Stimulated activated CD4-positive, alpha-beta T cell treated with anti-CD3 and anti-CD28 coated beads, Interleukin-4, amount 100 ng/mL, for 1 hour (primary cell): ENCODE measurements at places on chromosomes 5 and 9.
A peak's percentile ranks its signal among the peaks of the same experiment; 100 is the strongest.

DNA sequence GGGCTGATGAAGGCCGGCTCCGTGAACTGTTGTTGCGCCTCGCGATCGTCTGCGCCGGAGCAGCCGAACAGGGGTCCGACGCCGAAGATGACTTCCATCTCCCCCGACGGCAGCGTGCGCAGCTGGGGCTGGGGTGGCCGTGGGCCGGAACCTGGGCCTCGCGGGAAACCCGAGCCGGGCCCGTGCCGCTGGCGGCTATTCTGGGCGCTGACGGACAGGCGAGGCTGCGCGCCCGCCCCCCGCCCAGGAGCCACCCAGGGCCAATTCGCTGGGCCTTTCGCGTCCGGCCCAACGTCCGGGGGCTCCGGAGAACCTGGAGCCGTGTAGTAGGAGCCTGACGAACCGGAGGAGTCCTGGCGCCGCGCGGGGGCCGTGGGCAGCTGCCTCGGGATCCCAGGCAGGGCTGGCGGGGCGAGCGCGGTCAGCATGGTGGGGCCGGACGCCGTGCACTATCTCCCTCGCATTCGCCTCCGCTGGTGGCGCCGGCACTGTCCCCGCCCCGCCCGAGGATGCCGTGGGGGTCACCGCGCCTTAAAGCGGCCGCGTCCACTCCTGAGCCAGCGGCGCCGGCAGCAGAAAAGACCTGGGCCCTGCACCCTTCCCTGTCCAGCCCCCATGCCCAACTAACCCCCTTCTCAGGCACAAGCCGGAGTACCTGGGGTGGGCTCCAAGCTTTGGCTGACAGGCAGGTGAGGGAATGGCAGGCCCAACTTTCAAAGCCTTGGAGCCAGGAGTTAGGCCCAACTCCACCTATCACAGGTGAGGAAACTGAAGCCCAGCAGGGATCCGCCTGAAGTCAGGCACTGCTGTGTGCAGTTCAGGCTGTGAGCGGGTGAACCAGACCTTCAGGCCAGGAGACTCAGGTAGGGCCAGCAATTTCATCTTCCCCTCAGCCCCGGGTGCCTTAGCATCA is at the start of gene PROB1:
PROB1 (minus strand) TSS at position 451 of the 913 bp plus-strand sequence; CDS start at position 428, 23 bp downstream.
- DNase-seq = no peak

- peak; percentile 75 for DNase-seq
These were observed 116.8 kb downstream of the RGS3 start for GRCh38 chr9:113580041-113580953.

DNA sequence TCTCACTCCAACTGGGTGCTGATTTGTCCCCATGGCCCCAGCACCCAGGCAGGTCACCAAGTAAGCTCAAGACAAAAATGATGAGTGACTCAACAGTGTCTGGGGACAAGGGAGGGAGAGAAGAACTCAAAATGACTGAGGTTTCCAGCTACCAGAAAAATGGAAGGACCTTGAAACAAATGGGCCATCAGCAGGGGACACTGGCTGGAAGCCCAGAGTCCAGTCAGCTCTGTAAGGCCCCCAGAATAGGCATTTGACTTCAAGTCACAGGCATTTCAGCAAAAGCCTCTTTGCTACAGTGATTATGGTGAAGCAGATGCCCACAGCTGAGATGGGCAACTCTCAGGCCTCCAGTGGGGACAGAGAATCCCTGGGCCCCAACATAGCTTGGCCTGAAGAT is 139.0 kb upstream of the GABRP start:
- no peak for DNase-seq

- DNase-seq = no peak
These were observed 101.6 kb downstream of the RFK start for GRCh38 chr9:76292658-76293057.

- no peak for DNase-seq
These were observed 297.6 kb downstream of the CDH10 start for GRCh38 chr5:24347158-24347557.

DNA sequence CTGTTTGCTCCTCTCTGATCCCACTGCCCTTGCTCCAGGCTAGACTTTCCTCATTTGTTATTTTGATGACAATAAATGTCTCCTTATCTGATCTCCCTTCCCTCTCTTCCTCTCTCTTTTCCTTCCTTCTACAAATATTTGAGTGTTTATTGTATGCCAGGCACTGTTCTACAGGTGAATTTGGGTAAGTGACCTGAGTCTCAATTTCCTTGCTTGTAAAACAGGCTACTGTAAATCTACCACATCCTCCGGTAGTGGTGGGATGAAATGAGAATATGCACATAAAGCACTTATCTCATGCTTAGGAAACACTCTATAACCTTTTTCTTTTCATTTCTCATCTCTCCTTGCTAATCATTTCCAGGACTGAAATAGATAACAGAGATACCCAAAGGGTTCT is 86.4 kb downstream of the HMHB1 start:
- no peak for DNase-seq

- DNase-seq = no peak
These were observed 409.0 kb downstream of the PRR16 start for GRCh38 chr5:120873083-120873482.

GRCh38 chr5:14268738-14269137 is 125.6 kb downstream of the TRIO start:
- no peak for DNase-seq

GRCh38 chr5:10624206-10624605 is 60.3 kb downstream of the ANKRD33B start:
- no peak for DNase-seq

DNA sequence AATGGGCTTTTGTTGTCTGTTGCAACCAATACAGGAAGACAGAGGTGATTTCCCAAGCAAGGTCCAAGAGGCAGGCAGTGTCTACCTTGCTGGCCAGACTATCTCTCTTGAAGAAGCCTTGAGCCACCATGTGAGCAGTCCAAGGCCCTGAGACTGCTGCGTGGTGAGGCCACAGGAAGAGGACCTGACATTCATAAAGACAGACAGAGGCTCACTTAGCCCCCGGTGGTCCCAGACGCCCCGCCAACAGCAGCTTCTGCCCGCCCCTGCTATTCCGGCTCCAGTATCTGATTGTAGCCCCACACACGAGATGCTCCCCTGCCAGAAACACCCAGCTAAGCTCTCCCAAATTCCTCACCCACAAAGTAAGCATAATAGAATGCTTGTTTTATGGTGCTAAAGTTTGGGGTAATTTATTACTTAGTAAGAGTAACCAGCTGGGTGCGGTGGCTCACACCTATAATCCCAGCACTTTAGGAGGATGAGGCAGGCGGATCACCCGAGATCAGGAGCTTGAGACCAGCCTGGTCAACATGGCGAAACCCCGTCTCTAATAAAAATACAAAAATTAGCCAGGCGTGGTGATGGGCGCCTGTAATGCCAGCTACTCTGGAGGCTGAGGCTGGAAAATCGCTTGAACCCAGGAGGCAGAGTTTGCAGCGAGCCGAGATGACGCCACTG is 22.8 kb upstream of the FUBP3 start:
- DNase-seq = no peak

- DNase-seq = no peak
These were observed 17.5 kb downstream of the TGFBI start for GRCh38 chr5:136046246-136046645.

DNA sequence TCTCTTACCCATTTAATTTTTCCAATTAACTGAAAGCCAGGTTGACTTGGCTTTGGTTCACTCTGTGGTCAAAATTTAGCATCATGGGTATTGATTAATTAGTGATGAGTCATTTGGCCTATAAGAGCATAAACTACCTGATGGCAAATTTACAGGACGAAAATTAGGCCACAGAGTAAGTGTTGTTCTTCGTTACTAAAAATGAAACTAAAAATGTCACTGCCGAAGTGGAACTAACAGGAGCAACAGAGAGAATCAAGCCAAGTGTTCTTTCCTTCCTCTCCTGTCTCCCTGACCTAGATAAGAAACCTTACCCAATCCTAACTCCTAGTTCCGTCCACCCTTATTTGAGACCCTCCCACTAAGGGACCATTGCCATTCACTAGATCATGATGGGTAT is 176.9 kb downstream of the RAB3C start:
- no peak for DNase-seq

DNA sequence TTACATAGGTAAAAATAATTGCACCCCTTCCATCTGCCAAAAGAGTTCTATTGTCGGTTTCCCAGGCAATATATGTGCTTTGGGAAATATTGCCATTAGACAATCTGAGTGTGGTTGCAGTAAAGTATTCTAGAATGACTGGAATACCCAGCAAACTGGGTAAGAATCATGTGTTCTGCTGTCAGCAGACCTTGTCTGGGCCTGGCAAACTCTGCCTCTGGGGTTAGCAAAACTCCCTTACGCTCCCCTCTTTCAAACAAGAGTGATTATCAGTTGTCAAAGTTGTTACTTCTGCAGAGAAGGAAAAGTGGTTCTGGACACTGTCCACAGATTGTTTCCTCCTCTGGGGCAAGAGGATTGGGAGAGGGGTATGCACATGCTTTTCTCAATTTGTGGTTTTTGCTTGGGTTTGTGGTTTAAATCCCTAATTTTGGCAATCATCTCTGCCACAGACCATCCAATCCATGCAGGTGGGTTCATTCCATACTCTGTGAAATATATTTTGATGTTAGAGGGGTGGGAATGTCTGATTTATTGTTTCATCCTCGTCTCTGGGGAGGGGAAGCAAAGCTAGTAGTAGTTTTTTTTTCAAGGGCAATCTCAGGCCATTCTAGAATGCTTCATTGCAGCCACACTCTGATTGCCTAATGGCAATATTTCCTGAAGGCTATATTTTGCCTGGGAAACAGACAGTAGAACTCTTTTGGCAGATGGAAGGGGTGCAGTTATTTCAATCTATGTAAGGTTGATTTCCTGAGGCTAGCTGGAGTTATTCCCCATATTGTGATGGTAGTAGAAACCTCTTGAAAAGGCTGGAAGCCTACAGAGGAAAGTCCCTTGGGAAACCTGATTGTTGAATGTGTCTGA is 24.0 kb upstream of the TNFSF15 start:
- no peak for DNase-seq

DNA sequence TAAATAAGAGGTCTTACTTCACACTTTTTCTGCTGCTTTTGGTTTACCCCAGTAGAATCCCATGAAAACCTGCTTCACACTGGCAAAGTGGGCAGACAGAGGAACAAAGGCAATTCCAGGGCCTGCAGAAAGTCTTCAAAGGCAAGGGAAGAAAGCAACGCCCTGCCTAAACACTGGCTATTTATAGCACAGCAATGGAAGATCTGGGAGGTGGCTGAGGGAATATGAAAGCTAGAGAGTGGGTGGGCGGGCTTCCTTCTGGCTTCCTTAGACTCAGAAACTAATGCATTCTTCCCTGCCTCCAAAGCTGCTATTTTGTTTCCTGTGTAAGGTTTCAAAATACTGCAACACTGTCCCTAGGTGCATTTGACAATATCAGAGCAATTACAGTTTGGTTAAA is 46.8 kb downstream of the ELAVL2 start:
- no peak for DNase-seq

GRCh38 chr9:6598249-6598725 is 47.2 kb downstream of the GLDC start:
- no peak for DNase-seq

DNA sequence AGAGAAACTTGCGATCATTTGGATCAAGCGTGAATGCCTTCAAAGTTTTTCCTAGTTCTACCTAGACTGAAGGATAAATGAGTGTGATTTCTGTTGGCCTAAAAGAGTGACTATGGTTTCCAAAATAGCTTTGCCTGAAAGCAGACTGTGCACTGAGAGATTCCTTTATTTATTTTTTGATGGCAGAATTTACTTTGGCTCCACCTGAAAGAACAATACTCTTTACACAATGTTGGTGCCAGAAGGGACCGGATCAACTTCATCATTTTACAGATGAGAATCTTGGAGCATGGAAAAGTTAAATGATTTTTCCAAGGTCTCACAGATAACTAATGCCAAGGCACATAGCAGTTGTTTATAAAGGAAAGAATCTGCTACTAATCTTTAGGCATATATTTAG is 199.6 kb downstream of the KCTD16 start:
- DNase-seq = no peak

- DNase-seq = no peak
These were observed 80.9 kb downstream of the ALDH7A1 start for GRCh38 chr5:126514131-126514557.

DNA sequence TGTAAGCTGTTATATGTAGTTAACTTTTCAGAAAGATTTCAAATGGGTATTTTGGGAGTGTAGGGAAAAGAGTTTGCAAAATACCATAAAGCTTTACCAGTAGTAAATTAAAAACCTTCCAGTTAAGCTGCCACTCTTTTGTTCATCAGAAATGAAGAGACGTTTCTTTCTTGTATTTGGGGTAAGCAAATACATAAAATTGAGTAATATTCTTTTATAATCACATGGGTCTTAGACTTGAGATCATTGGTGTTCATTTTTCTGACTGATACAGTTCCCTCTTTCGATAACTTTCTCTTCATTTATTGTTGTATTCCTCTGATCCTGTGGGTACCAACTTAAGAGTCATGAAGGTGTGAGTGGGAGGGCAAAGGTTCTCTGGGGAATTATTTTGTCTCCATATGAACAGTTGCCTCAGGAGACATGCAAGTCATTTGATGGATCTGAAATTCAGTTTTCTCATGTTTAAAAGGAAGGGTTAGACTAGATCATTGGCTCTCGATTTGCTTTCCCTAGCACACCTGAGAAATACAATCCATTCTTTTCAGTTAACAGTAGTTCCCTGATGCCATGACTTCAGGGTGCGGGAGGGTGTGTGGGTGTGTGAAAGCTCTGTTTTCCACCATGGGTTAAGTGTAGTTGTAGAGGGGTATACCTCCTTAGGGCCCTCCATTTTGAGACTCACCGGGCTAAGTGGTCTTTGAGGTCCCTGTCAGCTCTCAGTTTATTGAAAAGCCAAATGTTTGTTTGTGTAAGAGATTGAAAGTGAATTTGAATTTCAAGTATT is 47.7 kb downstream of the CNTRL start:
- DNase-seq = peak; percentile 3

- DNase-seq = no peak
These were observed 63.7 kb downstream of the SLC1A1 start for GRCh38 chr9:4553951-4554381.

- peak; percentile 46 for DNase-seq
These were observed 564 bp downstream of the SLC25A25 start for GRCh38 chr9:128068386-128069205.

DNA sequence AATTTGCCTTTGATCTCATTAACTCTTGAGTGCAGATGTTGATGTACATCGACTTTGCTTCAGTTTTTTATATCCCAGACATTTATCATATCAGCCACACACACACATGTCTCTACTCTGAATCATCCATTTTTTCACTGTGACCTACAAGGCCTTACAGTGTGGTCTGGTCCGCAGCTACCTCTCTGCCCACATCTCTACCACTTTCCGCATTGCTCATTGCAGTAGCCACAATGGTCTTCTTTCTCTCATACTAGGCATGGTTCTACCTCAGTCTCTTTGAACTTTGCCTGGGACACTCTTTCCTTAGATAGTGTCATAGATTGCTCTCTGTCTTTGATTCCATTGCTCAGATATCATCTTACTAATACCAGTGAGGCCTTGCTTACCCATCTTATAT is 87.9 kb upstream of the FSD1L start:
- no peak for DNase-seq

DNA sequence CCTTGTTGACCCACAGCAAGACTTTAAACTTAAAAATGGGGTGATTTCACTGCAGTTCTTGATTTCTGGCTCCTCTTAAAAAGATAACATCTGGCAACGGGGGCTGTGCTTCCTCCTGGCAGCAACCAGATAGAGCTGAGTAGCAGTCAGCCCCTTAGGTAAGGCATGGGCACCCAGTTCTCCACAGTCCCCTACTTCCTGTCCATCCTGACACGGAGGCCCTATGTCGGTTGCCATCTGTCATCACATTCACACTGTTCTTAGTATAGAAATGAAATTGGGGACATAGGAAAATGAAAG is 11.7 kb downstream of the CD74 start:
- no peak for DNase-seq

- no peak for DNase-seq
These were observed 95.3 kb downstream of the IRX2 start for GRCh38 chr5:2656206-2656605.
